Lower leg skin (tissue), 4 donors: ENCODE measurements at places on chromosomes 6 and 20. TPM values are rescaled to one million over a fixed set of nuclear protein-coding genes. Genes with fewer than 3 reads are reported as not detected.

GRCh38 chr20:24096264-24096663, 107.7 kb upstream of the GGTLC1 start:
- DNase-seq, result peak; percentile 80

- DNase-seq, result no peak
Measured at GRCh38 chr6:141677598-141678211, 455.0 kb upstream of the GJE1 start.

GRCh38 chr6:1105833-1106400, 206.0 kb upstream of the FOXQ1 start:
- DNase-seq, result no peak

- DNase-seq, result no peak
Measured at GRCh38 chr6:160069459-160069858, 52.2 kb upstream of the SLC22A1 start.

ASIP gene
- 0.83 TPM for total RNA-seq

- DNase-seq, result no peak
Measured at GRCh38 chr20:1800180-1800579, 95.0 kb upstream of the SIRPA start.

DNA sequence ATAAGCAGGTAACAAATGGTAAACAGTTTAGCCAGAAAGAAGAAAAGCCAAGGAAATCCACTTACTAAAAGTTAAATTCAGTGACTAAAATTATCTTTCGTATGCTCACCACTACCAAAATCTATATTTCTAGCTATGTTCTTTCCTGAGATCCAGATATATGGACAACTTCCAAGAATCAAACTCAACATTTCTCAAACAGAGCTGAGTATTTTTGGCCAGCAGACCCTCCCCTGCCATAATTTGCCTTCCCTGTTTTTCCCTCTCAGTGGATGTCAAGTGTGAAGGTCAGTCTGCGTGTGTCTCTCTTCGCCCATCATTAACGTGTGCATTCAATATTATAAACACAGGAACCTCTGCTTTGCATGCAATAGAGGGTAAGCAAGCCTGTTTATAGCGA, 42.0 kb downstream of the PRKN start:
- no peak for DNase-seq

- no peak for DNase-seq
Measured at GRCh38 chr6:143299253-143300166, 151.0 kb downstream of the ADAT2 start.
